ENCODE measurements at places on chromosomes 3 and 15.

- DNase-seq = peak; percentile 44
Measured at GRCh38 chr3:34207002-34207401, 408.6 kb downstream of the PDCD6IP start.

DNA sequence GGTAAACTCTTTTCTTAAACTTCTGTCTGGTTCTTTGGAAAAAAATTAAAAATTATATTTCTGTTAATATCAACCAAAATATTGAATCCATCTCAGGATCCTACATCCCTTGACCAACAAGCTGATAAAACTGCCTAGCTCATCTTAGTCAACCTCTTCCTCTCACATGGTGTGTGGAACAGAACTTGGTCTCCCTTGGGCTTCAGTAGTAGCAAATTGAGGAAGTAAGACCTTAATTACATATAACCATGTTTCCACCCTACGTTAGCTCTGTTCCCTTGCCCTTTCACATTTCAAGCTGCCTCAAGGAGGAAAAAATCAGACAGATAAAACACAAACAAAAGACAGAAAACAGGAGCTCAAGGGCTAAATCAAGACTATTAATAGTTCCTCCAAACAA, 116.4 kb downstream of the GREM1 start:
- DNase-seq = no peak

- DNase-seq = no peak
Measured at GRCh38 chr3:194740859-194741491, 55.3 kb downstream of the FAM43A start.

GRCh38 chr15:75713338-75713895, 769 bp upstream of the CSPG4 start:
- DNase-seq = no peak

DNA sequence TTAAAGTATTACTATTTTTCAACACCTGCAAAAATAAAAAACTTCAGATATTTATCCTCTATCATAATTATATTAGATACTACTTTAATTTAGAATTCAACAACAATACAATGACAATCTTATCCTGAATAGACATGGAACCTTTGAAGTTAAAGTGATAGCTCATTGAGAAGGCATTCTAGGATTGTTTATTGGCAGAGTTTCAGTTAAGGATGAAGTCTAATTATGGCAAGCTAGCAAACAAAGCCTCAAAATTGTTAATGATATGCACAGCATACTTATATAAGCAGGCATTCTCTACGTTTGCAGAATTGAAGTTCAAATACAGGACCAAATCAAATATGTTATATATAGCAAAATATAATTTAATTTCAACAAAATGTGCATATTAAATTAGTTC, 91.2 kb upstream of the ABI3BP start:
- no peak for DNase-seq

- no peak for DNase-seq
Measured at GRCh38 chr3:170038434-170039110, 777 bp downstream of the GPR160 start.
